ENCODE measurements at places on chromosomes 16 and 17.

DNA sequence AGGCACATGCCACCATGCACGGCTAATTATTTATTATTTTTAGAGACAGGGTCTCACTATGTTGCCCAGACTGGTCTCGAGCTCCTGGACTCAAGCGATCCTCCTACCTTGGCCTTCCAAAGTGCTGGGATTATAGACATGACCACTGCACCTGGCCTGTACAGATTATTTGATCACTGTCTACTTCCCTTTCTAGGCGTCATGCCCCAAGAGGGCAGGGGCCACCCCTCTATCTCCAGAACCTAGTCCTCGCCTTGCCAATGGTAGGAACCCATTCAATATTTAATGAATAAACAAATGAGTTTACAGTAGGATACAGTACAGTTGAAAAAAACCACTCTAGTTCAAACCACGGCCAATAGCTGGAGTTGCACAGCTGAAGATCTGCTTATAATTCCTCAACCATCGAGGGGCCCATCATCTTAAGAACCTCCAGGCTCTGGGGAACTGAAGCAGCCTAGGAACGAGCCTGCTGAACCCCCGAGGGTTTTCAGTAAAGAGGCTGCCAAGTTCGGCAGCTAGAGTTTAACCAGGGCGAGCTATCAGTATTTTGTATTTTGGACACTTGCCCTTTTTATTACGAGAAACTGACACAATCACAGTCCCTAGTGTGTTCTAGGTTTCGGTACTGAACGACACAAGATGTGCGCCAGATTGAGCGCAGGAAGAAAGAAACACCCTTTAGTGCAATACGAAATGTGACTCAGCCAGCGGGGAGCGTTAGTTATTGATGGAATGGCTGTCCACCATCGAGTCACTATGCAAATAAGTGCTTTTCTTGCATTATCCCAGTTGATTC, 14.6 kb downstream of the ADCY9 start:
- DNase-seq: no peak

- DNase-seq: no peak
Observed at GRCh38 chr17:60372790-60373483, 19.0 kb downstream of the USP32 start.

DNA sequence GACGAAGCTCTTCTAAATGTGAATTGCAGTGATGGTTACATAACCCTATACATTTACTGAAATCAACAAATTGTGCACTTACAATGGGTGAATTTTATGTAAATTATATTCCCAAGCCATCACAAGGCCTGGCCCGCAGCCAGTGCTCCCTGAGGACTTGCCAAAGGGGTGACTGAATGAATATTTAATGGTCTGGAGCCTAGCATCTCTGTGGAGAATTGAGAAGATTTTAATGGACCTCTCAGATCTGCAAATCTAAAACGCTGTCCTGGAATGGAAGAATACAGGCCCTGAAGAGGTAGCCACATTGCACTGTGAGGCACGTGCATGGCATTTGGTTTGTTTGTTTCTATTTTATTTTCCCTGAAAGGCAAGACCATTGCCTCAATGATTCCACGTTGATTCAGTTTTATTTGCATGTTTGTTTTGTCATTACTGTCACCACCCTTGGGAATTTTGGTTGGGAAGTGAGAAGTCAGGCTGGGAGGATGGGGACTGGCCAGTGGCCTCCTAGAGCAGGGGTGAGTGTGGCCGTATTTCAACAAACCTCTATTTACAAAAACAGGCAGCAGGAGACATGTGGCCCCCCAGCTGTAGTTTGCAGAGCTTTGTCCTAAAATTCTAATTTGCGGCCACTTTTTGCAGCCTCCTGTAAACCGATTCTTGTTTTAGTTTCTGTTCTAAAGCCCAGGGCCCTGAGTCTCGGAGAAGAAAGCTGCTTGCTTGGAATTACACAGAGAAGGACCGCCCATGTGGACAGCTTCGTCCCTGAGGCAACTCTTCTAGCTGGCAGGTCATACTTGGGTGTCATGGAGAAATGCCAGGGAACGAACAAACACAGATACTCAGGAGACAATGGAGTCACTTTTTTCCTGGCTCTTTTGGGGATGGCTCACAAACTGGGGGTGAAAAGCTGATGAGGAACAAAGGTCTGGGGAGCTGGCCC, 40.5 kb upstream of the GCSH start:
- no peak for DNase-seq

- no peak for DNase-seq
Observed at GRCh38 chr16:85307552-85308364, 195.5 kb upstream of the CIBAR2 start.

- no peak for DNase-seq
Observed at GRCh38 chr17:54007855-54008254, 185.1 kb downstream of the KIF2B start.

GRCh38 chr17:73369111-73369521, 57.3 kb upstream of the CDC42EP4 start:
- no peak for DNase-seq

DNA sequence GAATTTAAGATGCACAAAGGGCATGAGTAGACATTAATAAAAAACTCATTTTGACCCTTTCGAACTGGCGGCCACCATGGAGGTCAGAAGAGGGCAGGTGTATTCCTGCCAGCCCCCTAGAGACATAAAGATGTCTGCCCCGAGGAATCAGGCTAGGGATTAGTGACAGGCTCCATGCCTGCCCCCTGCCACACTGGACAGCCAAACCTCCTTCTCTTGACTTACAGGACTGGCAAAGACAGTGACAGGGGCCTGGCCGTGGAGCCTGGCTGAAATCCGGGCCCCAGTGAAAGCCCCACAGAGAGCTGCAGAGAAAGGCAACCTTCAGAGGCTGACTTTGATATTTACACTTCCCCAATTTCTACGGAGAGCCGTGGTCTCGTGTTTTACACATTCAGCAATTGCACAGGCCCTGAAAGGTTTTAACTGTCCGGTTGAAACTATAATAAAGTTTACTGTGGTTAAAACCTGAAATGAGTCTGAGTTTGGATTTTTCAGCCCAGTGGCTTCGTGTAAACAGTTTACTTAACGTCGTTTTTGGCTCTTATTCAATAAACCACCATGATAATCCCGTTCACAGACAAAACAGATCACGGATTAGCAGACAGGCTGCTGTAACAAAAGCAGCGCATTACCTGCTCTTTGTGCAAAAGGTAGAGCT, 243.9 kb upstream of the MYOCD start:
- DNase-seq: no peak

- DNase-seq: no peak
Observed at GRCh38 chr17:61205401-61205800, 194.2 kb upstream of the TBX2 start.

GRCh38 chr17:68310152-68310551, 18.9 kb downstream of the ARSG start:
- no peak for DNase-seq

- no peak for DNase-seq
Observed at GRCh38 chr17:51010173-51010675, 110.4 kb downstream of the SPAG9 start.

- DNase-seq: no peak
Observed at GRCh38 chr17:58277107-58277801, 3.5 kb downstream of the MPO start.

DNA sequence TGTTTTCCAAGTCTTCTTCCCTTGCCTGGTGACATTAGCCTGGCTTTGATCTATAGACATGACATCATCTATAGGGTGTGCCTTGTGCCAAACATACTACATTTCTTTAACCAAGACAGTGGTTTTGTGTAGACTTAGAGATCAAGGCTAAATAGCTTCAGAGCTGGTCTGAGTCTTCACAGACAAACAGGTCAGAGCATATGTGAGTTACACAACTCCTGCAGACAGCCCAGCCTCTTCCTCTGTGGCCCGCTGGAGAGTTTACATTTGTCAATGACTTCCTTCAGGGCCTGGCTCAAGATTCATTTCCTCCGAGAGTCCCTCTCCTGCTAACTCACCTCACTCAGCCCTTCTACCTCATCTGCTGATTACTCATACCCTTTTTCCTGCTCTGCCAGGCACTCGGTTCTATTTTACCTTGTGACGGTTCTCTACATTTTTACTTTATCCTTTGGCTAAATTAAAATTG, 73.1 kb upstream of the TANC2 start:
- peak; percentile 83 for DNase-seq

- peak; percentile 50 for DNase-seq
Observed at GRCh38 chr17:42067371-42068091, 17.1 kb upstream of the C17orf113 start.

Data from hematopoietic multipotent progenitor cell (in vitro differentiated cells).